SJSA1 (cell line): ENCODE measurements at places on chromosomes 7 and 10.

- DNase-seq: no peak
Observed at GRCh38 chr10:96719200-96719599, 1.1 kb downstream of the PIK3AP1 start.

DNA sequence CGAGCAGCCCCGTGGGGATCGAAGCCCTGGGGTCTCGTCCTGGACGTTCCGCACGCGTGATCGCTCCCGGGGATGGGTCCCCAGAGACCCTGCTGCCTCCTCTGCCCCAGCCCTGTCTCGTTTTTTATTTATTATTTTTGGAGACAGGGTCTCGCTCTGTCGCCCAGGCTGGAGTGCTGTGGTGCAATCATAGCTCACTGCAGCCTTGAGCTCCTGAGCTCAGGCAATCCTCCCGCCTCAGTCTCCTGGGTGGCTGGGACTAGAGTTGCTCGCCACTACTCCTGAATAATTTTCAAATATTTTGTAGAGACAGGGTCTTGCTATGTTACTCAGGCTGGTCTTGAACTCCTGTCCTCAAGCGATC, 319 bp upstream of the STX1A start:
- no peak for DNase-seq

GRCh38 chr7:23470330-23471105, at the start of gene IGF2BP3:
TSS of gene IGF2BP3 (minus strand) at chr7:23470491. CDS start at chr7:23470110, 381 bp downstream.
- peak; percentile 99 for DNase-seq

DNA sequence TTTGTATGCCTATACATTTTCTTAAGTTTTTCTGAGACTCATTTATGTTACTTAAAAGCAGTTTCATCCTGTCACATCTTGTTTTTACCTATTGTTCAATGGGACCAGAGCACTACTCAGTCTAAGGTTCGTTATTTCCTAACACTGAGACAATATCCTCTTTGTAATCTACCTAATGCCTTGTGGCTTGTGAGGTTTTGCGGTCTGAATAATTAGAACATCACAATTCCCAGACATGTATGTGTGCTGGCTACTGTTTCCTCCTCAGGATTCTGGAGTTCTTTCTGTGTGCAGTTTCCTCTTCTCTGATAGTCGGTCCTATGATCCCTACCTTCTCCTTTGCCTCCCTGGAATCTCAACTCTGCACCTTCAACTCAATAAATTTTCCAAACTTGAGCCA, 620.2 kb downstream of the ANKRD7 start:
- DNase-seq: no peak

DNA sequence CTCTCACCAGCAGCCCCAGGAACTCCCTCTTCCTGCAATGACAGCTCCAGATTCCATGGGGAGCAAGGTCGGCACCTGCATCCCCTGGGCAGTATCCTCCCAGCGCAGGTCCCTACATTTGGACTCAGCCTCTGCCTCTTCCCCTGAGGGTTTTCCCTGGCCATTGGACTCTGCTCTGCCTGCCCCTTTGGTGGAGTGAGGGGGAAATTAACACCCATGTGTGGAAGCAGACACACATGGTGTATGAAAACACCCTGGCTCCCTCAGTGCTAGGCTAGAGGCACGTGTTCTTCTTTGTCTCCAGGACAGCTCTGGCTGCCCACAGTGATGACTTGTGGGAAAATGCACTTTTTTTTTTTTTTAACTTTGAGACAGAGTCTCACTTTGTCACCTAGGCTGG, 8.4 kb downstream of the PRF1 start:
- no peak for DNase-seq

DNA sequence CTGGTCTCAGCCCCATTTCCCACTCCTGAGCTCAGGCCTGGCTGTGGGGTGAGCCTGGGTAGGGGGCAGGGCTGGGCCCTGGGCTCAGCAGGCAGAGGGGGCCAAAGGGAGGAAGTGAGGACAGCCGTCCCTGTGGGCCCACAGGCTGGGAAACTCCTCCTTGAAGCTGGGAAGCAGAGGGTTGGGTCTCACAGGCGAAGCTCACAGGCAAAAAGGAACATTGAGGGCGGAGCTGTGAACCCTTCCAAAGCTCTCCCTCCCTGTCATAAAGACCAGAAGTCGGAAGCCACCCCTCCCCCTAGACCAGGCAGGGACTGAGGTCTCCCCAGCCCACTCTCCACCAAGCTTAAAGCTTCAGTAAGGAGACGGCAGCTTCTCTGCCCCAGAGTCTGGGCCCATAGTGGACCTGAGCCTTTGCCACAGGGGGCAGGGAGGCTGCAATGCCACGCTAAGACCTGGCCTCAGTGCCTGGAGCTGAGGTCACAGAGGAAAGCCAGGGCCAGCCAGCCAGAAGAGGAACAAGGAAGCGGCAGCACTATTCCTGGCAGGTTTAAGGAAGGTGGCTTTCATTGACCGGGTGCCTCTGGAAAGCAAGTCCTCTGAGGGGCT, 1.0 kb upstream of the KCP start:
- DNase-seq: no peak

- DNase-seq: no peak
Observed at GRCh38 chr7:158246960-158247673, 340.5 kb downstream of the PTPRN2 start.

GRCh38 chr10:12873172-12873571, 128.3 kb downstream of the CCDC3 start:
- no peak for DNase-seq

GRCh38 chr10:97633921-97634320, 621 bp upstream of the MORN4 start:
- DNase-seq: no peak

- no peak for DNase-seq
Observed at GRCh38 chr7:42790196-42790595, 121.7 kb downstream of the C7orf25 start.

- DNase-seq: no peak
Observed at GRCh38 chr10:51342381-51342780, 268.1 kb downstream of the PRKG1 start.

GRCh38 chr7:47180516-47180826, 401.4 kb downstream of the TNS3 start:
- no peak for DNase-seq

GRCh38 chr7:21579341-21580072, 36.7 kb downstream of the DNAH11 start:
- DNase-seq: no peak

- peak; percentile 84 for DNase-seq
Observed at GRCh38 chr10:5589661-5590511, 65.1 kb downstream of the CALML3 start.

DNA sequence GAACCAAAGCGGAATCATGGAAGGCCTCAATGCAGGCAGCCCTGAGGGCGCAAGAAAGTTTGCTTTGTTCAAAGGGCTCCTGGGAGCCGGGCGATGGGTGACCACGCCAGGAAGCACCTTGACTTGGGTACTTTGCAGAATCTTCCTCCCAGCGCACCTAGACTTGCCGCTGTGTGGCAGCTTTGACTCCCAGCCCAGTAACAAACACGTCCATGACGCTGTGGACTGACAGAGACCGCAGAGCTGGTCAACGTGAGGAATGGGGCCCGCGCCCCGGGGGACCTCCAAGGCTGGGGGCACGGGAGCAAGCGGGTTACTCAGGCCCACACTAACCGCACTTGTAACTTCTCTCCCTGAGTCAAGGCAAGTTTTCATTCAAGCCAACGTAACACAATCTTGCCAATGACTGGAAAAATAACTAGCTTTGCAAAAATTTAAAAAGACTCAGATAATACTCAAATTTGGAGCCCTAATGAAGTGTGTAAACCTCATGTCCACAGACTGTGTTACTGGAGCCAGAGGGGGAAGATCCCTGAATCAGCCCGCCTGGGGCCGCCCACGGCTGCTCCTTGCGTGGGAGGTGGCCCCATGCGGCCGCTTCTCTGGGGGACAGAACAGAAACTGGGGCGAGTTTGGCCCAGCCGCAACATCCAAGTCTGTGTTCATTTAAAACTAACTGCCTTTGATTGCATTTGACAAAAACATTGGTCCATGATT, 130.8 kb downstream of the DNAJB6 start:
- DNase-seq: no peak

DNA sequence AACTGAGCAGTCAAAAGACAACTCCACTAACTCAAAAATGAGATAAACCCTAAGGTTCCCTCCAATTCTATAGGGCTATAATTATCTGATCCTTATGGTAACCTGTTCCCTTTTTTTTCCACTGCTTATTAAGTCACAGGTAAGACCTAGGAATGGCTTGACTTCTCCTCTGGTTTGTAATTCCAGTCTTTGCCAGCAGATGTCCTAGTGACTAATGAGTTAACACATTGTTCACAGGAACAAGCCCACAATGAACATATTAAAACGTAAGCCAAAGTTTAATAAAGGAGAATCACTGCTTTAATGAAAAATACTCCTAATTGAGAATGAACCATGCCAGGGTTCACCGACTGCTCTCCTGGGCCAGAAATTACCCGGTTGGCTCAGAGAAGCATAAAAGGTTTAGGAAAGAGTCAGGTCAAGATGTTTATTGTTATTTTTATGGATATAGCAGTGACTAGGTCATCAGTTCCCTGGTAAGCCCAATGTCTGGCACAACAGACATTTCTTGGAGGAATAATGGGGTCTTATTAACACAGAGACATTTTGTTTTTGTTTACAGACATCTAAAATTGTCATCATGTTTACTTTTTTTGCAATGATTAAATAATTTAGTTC, 120.1 kb downstream of the ELAPOR2 start:
- DNase-seq: peak; percentile 38

- DNase-seq: no peak
Observed at GRCh38 chr7:92729172-92729571, 107.2 kb downstream of the CDK6 start.

- DNase-seq: no peak
Observed at GRCh38 chr10:26407406-26407969, 30.7 kb upstream of the APBB1IP start.

DNA sequence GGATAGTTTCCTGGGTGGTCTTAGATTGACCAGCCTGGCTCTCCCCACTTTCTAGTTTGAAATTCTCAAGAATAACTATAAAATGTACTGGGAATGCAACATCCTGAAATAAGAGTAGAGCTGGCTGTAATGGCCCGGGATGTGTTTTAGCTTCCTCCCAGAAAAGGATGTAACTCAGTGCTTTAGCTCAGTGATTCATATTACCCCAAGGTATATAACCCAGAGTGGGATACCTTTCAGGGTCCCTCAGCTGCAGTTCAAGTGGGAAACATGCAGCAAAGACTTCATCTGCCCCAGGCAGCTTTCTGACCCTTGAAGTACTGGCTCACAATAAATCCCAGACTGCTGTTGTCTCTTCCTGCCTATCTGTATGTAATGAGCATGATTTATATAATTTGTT, 666.7 kb upstream of the KCND2 start:
- no peak for DNase-seq

DNA sequence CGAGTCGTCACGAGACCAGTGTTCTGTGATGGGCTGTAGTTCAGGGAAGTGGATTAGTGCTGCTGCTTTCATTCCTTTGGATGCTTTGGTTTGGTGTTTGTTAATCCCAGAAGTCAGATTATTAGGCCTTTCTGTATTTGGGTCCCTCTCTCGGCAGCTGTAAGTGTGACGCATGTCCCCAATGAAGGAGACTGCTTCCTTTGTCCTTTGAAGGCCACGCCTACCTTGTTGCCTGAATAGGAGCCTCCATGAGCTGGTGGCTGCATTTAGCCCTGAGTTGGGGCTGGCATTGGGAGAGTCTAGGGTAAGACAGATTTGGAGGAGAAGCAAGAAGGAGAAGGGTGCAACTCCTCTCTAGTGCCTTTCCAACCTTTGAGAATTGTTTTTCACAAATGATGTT, 34.5 kb downstream of the DOCK1 start:
- DNase-seq: no peak

GRCh38 chr10:77282163-77282562, 355.4 kb downstream of the KCNMA1 start:
- no peak for DNase-seq

DNA sequence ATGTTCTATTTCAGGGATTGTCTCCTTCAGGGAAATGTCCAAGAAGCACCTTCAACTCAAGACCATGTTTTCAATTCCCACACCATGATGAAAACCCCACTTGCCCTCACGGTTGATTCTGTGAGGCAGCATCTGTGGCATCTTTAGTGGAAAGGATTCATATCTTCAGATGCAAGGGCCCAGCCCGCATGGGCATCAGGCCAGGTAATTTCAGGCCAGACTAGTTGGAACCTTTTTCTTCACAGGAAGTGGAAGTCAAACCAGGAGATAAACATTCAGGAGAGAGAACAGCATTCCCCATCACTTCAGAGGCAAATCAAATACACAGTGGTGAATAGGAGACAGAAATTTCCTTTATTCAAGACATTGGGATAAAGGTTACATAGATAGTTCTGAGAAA, 88.8 kb downstream of the JCAD start:
- no peak for DNase-seq

DNA sequence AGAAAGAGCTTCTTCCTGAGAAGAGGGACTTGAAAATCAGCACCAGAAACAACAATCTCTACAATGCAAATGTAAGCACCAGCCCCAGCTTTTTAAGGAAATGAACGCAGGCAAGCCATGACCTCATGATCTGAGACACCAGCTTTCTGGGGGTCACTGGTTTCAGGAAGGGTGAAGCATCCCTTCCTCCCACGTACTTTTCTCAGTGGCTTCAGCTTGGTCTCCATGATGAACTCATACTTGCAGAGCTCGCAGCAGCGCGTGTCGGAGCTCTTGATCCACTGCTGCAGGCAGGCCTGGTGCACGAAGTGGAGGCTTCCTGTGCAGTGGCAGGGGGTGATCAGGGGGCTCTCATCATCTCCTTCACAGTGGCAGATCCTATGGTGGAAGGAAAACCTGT, 87.0 kb downstream of the ALOX5 start:
- no peak for DNase-seq

- DNase-seq: no peak
Observed at GRCh38 chr7:37354656-37355131, 94.0 kb downstream of the ELMO1 start.

- no peak for DNase-seq
Observed at GRCh38 chr7:124752310-124752709, 13.3 kb downstream of the GPR37 start.

GRCh38 chr7:101664436-101664835, 35.3 kb upstream of the MYL10 start:
- DNase-seq: no peak

GRCh38 chr7:29306319-29306991, 111.9 kb downstream of the CHN2 start:
- DNase-seq: no peak

GRCh38 chr7:131231381-131232220, 96.1 kb upstream of the MKLN1 start:
- DNase-seq: no peak

- DNase-seq: no peak
Observed at GRCh38 chr10:58608826-58609531, 96.3 kb downstream of the BICC1 start.

GRCh38 chr10:43402880-43403452, 6.0 kb downstream of the HNRNPF start:
- no peak for DNase-seq

DNA sequence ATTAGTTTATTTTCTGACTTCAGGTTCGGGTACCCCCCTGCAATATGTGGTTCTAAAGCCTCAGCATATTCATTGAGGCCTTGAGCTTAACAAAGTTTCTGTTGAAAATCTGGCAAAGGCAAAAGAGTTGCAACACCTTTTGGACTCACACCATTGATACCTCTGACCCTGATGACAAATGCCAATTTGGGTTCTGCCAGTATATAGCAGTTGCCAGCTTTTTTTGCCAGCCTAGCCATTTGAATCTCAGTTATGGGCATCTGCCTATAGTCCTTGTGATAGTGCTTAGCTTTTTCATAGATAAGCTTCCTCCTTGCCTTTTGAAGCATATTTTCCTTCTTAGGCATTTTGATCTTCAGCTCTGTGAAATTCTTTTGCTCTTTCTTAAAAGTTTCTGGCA, 31.9 kb downstream of the LIPJ start:
- DNase-seq: no peak
